ENCODE measurements at places on chromosomes 1 and 21.
A peak's percentile ranks its signal among the peaks of the same experiment; 100 is the strongest.

- no peak for DNase-seq
Measured at GRCh38 chr1:218494449-218494852, 149.3 kb downstream of the TGFB2 start.

- DNase-seq, result no peak
Measured at GRCh38 chr1:220241072-220241663, 31.1 kb downstream of the RAB3GAP2 start.

DNA sequence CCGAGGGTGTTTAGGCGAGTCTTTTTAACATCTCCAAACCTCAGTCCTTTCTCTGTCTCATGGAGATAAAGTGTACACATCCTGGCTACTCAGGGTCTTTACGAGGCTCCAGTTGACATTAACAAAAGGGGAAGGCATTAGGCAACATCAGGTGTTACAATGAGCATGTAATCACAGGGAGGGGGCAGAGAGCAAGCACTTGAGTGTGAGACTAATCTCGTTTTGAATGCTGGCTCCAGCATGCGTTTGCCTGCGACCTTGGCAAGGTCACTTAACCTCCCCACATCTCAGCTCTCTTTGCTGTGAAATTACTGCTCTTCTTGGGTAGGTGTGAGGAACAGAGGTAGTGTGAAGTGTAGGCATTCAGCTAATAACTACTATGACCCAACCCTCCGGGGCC is 3.1 kb downstream of the TNNT2 start:
- DNase-seq, result no peak

GRCh38 chr1:203428981-203429599 is 46.5 kb upstream of the PRELP start:
- no peak for DNase-seq

DNA sequence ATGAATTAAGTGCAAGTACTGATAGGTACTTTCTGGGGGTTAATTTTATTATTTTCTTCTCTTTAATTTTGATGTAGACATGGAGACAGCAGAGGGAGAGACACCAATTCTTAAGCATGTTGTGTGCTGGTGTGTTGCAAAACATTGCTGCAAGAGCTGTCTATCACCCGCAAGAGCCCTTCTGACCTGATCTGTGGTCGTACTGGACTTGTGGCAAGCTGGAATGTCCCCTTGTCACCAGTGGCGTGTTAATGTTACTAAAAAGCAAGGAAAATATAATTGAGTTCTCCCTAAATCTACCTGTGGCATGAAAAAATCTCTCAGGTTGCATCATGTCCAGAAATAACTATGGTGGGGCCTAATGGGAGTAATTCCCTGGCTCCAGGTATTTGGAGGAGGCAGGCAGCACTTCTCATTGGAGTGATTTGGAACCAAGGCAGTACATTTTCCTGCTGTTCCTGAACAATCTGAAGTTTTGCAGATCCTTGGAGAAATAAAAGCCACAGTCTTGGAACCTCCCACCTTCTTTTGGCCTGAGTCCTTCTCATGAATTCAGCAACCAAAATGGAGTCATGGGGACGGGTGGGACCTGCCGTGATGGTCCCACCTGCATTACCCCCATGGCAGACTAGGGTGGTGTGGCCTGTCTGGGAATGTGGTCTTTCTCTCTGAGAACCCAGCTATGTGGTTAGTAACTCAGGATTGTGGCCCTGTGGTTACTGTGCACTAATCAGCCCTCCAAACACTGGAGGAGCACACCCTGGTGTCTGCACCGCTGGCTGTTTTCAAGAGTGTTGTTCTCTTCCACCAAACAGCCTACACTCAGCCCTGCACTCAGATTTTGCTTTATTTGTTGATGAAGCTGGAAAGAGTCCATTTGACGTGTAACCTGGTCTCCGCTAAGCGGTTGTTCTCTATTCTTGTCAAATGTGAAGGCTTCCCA is 57.4 kb downstream of the GALNT2 start:
- no peak for DNase-seq

GRCh38 chr1:48677306-48678287 is 99.1 kb downstream of the BEND5 start:
- DNase-seq, result no peak

GRCh38 chr1:13828454-13829151 is 128.6 kb downstream of the PRDM2 start:
- peak; percentile 10 for DNase-seq

- no peak for DNase-seq
Measured at GRCh38 chr1:110464340-110464739, 13.4 kb downstream of the PROK1 start.

DNA sequence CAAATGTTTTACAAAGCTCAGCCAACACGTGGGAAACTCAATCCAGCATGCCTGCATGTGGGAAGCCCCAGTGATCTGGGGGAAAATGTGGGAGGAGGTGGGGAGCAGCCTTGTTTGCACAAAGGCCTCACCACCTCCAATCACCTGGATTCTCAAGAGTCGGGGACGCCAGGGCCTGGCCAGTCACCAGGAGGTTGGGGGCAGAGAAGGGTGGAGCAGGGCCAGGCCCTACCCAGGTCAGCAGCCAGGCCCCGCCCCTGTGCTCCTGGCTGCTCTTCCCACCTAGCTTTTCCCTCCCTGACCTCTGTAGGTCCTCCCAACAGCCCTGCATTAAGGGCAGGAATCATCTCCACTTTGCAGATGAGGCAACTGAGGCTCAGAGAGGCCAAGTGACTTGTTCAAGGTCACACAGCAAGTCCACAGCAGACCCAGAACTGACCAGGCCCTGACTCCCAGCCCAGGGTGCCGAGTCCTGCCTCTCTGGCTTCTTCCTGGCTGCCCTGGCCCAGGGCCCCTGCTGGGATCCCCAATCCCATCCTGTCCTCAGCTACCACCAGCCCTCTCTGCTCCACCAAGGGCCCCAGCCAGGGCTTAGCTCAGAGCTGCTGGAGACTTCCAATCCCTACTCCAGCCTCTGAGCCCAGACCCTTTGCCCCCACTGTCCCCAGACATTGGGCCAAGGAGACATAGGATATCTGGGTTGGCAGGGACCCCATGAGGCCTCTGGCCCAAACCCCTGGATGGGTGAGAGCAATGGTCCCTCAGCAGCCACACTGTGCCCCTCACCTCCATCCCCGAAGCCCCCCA is 508.6 kb downstream of the PTPRU start:
- DNase-seq, result no peak

DNA sequence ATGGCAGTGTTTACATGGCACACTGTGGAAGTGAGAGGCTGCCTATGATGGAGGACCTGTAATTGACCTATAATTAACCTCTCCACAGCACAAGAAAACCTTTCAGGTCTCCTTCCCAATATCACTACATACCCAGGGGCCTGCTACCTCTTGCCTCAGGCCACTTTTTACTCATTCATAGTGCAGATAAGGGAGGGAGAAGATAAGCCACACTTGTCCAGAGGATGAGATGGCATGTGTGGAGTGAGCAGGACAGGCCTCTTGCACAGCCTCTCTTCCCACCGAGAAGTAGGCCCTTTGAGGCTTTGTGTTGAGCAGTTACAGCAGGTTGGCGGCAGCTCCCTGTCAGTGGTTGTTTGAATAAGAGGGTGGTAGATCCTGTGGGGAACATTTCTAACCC is 31.1 kb upstream of the IKBKE start:
- DNase-seq, result no peak

DNA sequence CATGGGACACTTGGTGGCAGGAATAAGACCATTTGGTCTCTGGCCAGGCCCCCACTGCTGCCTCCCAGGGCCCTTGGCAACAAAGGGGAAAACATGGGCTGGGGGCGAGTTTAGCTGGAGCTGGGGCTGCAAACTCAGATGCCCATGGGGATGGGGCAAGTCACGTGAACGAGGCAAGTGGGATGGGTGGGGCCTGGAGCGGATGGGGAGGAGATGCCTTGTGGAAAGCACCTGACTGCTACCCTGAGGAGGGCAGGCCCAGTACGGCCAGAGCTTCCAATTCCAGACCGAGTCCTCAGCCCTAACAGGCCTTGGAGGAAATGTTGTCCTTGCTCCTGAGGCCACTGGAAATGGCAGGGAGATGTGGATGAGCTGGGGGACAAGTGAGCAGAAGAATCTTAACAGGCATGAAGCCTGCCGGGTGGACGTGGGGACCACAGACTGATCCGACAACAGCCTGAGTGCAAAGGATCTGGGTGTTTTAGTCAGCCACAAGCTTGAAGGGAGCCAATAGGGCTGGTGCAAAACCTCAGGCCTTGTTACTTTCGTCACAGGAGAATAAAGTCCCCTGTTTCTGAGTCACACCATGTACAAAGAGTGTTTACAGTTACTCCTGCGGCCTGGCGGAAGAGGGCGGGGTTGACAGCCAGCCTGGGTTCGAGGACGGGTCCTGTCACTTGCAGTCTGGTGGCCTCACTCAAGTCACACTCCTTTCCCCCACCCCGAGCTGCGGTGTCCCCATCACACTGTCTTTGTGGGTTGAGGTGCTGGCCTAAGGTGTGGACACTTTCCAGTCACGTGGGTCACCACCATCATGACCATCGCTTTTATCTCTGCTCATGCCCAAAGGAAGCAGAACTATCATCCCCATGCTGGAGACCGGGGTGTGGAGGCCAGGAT is 19.1 kb downstream of the RUNX3 start:
- peak; percentile 83 for DNase-seq
